AG20443 (cell line): ENCODE measurements at places on chromosomes 7 and 10.

DNA sequence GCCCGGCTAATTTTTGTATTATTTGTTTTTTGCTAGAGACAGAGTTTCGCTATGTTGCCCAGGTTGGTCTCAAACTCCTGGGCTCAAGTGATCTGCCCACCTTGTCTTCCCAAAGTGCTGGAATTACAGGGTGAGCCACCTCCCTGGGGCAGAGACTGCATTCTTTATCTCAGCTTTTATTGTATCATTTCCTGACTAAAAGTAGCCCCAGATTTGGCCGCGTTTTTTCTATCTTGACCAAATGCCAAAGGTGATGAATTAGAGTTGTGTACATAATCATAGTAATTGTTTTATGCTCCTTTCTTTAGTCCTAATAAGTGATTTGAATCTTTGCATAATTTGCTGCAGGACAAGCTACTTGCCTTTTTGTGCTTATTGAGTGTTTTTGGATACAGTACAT, 3.1 kb upstream of the SMNDC1 start:
- DNase-seq = no peak

DNA sequence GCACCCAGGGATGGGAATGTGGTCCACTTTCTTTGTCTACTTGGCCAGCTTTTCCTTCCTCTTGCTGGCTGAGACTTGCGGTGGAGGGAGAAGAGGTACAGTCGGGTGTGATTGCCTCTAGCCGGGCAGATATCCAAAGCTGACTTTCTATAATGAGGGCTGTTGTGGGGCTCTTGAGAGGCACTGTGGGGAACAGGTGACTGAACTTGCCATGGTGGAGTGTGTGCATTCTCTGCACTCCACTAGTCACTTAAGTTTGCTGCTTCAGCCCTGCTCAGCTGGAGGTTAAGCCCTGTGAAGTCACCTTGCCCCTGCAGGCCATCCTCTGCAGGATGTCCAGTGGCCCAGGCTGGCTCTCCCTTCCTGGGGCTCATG, 116.6 kb downstream of the AOAH start:
- no peak for DNase-seq

DNA sequence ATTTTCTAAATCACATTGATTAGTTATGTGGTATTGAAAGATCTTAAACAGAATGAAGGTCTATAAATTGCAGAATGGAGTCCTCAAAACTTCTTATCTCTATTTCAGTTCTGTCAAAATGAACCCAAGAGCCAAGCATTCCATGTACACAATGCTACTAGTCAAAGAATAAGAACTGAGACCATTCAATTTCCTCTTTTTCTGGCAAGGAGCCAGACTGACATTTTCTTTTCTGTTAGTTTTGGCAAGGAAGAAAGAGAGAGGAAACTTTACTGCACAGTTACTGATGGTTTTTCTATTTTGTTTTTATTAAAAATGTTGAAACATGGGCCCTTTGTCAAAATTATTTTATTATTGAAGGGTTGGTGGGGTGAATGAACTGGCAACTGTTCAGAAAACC, 181.8 kb upstream of the FERD3L start:
- no peak for DNase-seq

DNA sequence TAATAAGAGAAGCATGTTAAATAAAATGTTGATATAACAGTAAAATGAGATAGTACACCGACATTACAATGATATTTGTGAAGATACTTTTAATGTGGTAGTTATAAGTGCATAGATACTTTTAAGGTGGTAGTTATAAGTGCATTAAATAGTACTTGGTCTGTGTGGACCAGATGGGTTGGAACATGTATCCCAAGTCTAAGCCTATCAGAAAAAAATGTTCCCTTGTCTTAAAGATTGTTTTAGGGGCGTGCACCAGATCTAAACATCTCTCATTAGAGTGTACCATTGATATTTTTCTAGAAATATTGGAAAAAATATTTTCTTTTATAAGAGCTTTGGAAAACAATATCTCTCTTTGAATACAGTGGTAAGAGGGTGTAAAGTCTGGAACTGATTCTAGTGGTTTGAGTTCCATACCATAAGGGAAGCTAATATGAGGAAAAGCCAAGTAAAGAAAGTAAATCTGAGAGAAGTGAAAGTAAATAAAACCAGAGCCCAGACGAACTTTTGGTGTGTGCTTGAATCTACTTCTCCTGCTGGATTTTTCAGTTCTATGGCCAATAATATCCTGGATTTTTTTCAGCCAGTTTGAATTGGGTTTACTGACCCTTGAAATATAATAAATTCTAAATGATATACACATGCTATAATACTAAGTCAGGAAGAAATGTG, 175.3 kb downstream of the MBL2 start:
- no peak for DNase-seq

DNA sequence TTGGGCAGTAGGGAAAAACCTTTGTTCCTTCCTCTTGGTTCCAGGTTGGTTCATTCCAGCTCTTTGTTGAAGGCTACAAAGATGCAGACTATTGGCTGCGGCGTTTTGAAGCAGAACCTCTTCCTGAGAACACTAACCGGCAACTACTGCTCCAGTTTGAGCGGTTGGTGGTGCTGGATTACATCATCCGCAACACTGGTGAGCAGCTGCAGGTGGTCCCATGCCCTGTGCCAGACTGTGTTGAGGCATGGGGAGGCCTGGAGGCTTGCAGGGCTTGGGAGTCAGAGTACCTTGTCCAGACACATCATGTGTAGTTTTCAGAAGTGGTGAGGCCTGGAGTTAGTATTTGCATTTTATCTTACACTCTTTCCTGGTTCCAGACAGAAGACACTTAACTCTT, 16.3 kb downstream of the PI4K2A start:
- DNase-seq = no peak
